Caki2 (cell line): ENCODE measurements at places on chromosomes 4 and X.

- DNase-seq = peak; percentile 80
Observed at GRCh38 chr4:168766604-168767316, 243.3 kb downstream of the CBR4 start.

DNA sequence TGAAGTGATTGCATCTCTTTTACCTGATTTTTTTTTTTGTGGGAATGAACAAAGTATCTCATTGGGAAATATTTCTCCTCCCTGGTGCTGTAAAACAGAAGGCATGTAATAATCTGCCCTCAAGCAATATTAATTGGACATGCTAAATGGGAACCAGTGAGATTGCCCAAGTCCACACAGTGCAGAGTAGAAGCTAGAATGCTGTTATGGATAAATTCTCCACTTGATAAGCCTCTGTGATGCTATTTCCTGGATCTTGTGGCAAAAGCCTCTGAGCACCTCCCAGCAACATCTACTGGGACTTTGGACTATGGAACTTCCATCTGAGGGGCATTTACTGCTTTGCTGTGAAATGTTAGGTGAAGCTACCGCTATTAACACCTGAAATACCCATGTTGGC lies 46.9 kb upstream of the YTHDC1 start:
- no peak for DNase-seq

- no peak for DNase-seq
Observed at GRCh38 chrX:123206176-123206575, 22.1 kb downstream of the GRIA3 start.

DNA sequence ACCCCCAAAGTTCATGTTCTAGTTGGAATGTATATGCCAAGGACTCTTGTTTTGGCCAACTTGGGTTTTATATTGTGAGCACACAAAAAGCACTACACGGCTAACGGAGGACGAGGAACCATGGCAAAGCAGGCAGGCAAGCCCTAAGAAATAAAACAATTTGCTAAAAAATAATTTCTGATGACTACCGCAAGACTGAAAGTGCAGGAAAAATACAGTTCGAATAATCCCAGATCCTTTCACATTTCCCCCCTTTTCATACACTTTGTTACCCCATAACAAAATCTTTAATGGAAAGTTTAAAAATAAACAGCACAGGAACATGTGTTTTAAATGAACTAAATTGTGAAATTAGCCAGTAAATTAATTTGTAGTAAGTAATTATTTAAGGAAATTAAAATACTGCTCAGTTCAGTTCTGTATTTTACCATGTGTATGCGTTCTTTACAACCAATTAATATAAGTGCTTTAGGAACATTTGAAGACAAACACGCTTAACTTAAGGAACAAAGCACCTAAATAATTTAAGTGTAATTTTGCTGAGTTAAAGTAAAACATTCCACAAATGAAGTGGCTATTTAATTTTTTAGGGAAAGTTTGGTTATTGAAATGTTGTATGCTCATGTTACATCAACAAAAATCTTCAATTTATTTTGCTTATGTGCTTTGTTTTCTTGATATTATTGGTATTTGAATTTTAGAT lies 12.4 kb upstream of the PITX2 start:
- no peak for DNase-seq

GRCh38 chrX:10038585-10038984 lies 71.4 kb downstream of the CLDN34 start:
- DNase-seq = no peak
